ENCODE measurements at places on chromosomes 13 and 19.

- DNase-seq, result no peak
Observed at GRCh38 chr13:44868397-44868796, 120.9 kb downstream of the NUFIP1 start.

GRCh38 chr13:23516702-23517101, 53.5 kb upstream of the TNFRSF19 start:
- no peak for DNase-seq

- no peak for DNase-seq
Observed at GRCh38 chr19:51811344-51811743, 16.4 kb downstream of the FPR3 start.

GRCh38 chr13:51913421-51914136, 51.8 kb downstream of the CCDC70 start:
- DNase-seq, result no peak

DNA sequence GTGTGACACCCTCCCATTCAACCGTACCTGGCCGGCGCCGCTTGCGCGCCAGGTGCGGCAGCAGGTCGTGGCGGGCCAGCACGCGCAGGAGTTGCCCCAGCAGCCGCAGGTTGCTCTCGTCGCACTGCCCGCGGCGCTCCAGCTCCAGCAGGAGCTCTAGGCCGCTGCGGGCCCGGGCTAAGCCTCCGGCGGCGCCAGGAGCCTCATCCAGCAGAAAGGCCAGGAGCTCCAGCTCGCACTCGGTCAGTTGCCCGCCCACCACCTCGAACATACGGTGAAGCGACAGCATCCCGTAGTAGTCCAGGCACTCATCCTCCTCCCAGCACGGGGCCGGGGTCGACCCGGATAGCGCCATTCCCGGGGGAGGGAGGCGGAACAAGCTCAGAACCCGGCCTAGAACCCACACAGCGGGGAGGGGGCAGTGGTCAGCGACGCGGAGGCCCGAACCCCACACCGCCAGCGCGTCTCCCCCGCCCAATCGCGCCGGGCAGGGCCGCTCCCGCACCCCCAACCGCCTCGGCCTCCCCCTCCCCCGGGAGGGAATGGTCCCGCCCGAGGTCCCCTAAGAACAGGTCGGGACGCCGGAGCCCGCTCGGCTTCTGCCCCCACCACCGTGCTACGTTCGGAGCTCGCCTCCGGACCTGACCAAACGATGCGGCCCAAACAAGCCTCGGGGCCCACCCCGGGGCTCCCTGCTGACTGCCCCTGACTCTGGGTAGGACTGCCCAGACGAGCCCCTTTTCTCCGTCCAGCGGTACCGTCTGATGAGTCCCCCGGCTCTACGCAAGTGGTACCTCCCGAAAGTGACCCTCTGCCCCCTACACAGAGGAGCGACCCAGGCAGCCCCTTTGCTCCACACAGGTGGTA, 591 bp downstream of the DEDD2 start:
- peak; percentile 66 for DNase-seq

GRCh38 chr19:54947381-54947780, at the start of gene NLRP7:
Gene NLRP7 (minus strand): TSS chr19:54947530.
- DNase-seq, result no peak

DNA sequence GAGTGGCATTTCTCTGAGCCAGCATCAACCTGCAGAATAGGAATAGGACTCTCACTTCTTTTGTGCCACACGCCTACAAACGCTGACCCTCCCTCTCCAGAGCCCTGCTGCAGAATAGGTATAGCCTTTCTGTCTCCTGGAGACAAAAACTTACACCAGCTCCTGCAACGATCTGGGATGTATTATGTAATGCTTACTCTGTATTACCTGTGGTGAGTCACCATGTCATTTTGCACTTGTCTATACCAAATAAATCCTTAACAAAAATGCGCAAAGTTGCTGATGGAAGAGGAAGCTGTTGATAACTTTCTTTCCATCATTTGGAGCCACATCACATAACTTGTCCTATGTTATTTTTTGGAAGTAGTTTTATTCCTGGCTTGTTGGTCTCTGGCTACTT, 155.8 kb upstream of the FNDC3A start:
- no peak for DNase-seq

DNA sequence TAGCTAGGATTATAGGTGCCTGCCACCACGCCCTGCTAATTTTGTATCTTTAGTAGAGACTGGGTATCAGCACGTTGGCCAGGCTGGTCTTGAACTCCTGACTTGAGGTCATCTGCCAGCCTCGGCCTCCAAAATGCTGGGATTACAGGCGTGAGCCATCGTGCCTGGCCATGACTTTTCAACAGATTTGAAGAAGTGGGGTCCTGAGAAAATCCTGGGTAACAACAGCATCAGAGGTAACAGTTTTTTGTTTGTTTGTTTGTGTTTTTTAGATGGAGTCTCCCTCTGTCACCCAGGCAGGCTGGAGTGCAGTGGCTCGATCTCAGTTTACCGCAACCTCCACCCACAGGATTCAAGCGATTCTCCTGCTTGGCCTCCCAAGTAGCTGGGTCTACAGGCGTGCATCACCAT, 3.7 kb downstream of the JUNB start:
- no peak for DNase-seq

GRCh38 chr13:75404726-75405125, 77.2 kb downstream of the TBC1D4 start:
- no peak for DNase-seq

- DNase-seq, result no peak
Observed at GRCh38 chr13:97600458-97601075, 166.6 kb downstream of the RAP2A start.

DNA sequence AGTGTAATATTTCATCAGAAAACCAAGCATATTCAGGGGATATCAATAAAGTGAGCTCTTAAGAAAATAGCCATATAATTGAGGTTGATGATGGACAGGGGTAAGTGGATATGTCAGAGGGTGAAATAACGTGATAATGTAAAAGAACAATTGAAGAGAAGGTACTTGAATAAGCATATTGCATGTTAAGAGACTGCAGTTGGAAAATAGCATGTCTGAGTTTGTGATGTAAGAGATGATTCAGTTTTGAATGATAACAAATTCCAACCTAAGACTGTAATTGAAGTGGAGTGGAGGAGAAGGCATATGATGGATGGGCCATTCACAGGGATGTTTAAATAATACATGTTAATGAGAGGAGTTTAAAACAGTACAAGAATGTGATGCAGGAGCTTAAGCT, 1633.5 kb downstream of the SLITRK1 start:
- no peak for DNase-seq

DNA sequence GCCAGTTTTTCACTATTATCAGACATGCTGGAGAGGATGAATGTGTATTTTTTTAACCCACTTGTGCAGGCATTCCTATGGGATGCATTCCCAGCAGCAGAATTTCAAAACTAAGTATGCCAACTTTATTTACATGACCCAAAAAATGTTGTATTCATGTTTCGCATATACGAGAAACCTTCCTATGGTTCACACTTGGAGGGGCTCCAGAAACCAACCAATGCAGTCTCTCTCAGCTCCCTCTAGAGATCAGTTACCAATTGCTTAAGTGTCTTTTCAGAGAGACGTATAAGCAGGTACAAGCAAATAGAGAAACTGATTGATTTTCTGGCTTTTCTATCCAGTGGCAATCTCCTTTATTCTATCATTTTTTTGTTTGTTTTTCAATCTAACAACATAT, 5.5 kb upstream of the PTOV1 start:
- no peak for DNase-seq

DNA sequence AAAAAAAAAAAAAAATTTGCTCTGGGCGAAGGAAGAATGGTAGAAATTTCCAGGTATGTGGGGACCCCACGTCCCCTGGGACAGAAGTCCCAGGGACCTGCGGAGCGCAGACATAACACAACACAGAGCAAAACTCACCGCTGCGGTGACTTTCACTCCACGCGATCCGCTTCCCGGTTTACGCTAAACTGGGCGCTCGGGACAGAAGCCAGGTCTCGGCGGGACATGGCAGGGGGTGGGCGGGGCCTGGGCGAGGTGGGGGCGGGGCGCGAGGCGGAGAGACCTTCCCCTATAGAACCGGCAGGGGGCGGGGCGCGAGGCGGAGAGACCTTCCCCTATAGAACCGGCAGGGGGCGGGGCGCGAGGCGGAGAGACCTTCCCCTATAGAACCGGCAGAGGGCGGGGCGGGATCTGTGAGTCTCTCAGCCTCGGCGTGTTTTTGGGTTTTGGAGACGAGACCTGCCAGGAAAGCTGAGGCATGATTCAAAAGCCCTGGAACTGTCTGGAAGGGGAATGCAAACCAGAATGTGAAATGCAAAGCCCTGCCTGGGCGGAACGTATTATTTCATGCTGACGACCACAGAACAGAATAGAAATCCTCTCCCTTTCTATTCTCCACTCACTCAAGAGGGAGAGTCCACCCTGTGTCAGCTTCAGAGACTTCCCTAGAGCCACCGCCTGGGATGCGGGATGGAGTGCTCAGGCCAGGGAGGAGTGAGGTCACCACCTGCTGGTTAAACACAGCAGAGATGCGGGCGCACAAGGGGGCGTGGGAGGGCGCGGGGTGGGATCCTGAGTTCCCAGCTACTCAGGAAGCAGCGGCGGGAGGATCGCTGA, 20.2 kb upstream of the ERVV-1 start:
- peak; percentile 90 for DNase-seq

DNA sequence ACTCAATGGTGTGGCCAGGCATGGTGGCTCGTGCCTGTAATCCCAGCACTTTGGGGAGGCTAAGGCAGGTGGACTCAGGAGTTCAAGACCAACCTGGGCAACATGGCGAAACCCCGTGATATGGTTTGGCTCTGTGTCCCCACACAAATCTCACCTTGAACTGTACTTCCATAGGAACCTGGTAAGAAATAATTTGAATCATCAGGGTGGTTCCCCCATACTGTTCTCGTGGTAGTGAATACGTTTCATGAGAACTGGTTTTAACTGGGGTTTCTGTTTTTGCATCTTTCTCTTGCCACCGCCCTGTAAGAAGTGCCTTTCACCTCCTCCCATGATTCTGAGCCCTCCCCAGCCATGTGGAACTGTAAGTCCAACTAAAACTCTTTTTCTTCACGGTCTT, 49.6 kb downstream of the USP12 start:
- no peak for DNase-seq

GRCh38 chr19:47681936-47682335, 31.3 kb upstream of the EHD2 start:
- DNase-seq, result no peak

GRCh38 chr13:20475927-20476691, 49.5 kb downstream of the CRYL1 start:
- no peak for DNase-seq

- no peak for DNase-seq
Observed at GRCh38 chr19:1232652-1233072, 5.1 kb downstream of the CBARP start.

GRCh38 chr13:50548586-50548985, 294.9 kb downstream of the DLEU7 start:
- DNase-seq, result no peak

GRCh38 chr13:75103976-75104375, 378.0 kb downstream of the TBC1D4 start:
- no peak for DNase-seq

- no peak for DNase-seq
Observed at GRCh38 chr13:48515732-48516131, 17.1 kb downstream of the RCBTB2 start.

DNA sequence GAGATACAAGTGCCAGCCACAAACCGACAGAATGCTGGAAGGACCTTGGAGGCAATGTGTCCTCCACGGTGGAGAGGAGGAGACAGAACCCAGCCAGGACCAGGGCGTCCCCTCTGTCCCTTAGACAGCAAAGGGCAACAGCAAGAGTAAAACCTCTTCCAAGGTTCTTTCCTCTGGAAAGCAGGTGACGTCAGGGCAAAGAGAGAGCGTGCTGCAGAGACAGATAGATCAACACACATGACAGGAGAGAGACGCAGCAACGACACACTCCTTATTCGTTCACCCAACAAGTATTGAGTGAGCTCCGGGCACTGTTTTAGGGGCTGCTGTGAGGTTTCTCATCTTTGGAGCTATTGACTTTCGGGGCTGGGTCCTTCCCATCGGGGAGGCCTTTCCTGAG, 1.3 kb upstream of the GALP start:
- no peak for DNase-seq

DNA sequence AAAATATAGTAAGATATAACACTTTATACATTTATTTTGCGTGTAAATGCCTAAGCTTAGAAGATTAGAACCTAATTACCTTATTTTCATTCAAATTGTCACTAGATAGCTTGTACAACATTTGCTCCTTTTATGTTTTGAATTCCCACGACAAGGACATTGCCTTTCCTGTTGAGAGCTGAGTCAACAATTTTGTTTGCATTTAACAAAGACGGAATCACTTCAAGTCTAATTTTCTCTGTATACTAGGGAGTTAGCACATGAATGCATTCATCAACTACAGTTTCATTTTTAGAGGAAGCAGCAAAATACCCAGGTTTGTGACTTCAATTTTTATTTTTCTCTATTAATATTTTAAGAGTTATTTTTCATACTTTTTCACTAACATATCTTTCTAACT, 48.7 kb upstream of the PCCA start:
- DNase-seq, result no peak

- DNase-seq, result no peak
Observed at GRCh38 chr19:16516923-16517610, 20.9 kb downstream of the C19orf44 start.

Data from nephron progenitor cell (in vitro differentiated cells).